Activated CD4-positive, alpha-beta memory T cell treated with anti-CD3 and anti-CD28 coated beads for 36 hours (primary cell): ENCODE measurements at places on chromosomes 3 and 15.

DNA sequence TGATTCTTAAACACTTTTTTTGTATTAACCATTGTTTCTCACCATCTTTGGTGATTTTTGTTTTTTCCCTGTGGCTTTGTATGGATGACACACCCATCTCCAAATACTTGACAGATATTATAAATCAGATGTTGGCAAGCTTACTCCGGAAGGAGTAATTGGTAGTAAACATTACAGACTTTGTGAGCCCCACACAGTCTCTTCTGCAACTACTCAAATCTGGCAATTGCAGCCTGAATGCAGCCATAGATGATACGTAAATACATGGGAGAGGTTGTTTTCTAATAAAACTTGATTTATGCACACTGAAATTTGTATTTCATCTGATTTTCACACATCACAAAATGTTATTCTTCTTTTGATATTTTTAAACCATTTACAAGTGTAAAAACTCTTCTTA lies 331.5 kb downstream of the ARPP21 start:
- no peak for DNase-seq

DNA sequence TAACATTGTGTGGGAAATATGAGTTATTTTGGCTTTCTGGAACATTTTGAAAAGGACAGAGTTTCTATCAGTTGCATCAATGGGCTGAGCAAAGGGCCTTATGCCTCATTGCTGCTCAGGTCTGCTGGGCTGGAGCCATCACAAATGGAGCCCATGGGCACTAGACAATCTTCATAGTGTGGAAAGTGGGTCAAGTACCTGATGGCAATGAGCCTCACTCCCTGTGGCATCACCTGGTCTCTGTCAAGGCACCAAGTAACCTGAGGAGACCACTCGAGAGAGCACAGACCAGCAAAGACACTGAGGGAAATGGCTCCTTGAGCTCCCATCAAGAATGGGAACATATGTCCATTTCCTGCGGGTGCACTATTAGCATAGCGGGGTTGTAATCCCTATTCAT lies 96.7 kb upstream of the PPP2R3A start:
- DNase-seq: no peak

GRCh38 chr3:149957361-149958125 lies 13.2 kb downstream of the PFN2 start:
- no peak for DNase-seq

DNA sequence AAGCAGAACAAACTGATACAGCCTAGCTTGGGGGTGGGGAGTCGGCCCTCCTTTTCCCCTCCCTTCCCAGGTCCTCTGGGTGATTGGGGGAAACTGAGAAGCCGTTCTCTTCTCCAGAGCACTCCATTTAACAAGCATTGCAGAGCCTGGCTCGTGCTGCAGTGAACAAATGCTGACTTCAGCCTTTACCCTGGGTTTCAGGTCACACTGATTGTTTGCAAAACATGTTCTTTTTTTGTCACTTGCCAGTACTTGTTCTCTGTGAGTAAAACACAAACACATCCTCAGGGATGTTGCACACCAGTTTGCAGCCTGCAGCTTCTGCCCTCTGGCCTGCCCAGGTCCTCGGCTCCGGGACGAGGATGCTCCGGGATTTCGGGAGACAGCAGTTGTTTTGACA lies 132.8 kb downstream of the PGPEP1L start:
- DNase-seq: no peak

DNA sequence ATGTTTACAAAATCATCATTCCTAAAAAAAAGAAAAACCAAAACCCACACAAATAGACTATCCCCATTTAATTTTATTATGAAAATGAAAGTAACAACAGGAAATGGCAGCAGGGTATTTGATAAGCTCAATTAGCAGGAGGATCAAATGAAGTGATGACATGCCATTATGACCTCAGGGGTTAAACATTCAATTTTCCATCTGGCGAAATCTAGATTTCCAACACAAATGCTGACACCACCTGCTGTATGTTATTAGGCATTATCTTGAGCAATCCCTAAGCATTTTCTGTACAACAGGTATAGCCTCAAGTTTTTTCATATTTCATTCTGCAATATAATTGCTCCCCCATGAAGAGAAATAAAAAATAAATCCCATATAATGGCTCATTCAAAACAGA lies 57.1 kb downstream of the SHQ1 start:
- no peak for DNase-seq

DNA sequence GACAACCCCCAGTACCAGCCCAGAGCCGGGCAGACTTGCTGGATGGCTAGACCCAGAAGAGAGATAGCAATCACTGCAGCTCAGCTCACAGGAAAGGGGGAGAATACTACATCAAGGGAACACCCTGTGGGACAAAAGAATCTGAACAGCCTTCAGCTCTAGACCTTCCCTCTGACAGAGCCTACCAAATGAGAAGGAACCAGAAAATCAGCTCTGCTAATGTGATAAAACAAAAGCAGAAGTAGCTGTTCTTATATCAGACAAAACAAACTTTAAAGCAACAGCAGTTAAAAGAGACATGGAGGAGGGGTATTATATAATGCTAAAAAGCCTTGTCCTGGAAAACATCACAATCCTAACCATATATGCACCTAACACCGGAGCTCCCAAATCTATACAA lies 283.3 kb downstream of the KLF13 start:
- DNase-seq: no peak

- DNase-seq: no peak
Observed at GRCh38 chr3:80408030-80408721, 640.4 kb upstream of the ROBO1 start.

GRCh38 chr3:117735481-117736101 lies 1026.0 kb downstream of the TUSC7 start:
- no peak for DNase-seq

DNA sequence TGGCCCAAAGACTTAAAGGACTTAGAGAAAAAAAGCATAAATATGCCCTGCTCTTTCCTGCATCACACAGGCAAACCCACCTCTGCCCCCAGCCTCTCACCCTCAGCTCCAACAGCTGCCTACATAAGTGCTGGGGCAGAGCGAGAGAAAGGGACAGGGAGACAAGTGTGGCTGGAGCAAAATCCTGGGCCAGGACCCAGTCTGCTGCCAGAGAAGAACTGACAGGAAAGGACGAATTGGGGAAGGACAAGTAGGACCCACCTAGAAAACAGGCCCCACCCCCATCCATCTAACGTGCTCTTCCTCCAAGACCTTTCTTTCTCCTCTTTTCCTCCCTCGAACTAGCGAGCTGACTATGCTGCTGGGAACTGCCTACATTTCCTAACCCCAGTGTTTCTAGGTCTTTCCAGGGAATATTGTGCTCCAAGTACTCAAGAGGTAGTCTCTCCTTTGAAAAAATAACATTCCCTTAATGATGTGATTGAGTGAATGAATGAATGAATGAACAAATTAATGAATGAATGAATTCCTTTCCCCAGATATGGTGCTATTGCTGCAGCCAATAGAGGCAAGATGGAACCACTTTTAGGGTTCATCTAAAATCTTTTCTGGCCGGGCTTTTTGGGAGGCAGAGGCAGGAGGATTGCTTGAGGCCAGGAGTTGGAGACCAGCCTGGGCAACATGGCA lies 18.4 kb downstream of the IGDCC4 start:
- DNase-seq: no peak

GRCh38 chr3:43094381-43094780 lies 11.5 kb downstream of the POMGNT2 start:
- DNase-seq: no peak

DNA sequence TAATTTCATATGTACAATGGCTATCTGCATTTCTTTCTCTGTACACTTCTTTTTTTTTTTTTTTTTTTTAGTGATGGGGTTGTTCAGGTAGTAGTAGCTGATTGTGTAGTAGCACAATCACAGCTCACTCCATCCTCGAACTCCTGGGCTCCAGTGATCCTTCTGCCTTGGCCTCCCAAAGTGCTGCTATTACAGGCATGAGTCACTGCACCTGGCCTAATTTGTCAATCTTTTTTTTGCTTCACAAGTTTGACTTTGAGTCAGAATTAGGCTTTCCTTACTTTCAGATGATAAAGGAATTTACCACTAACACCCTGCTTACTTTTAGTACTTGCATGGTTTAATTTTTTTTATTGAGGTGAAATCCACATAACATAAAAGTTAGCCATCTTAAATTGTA lies 28.0 kb downstream of the MAP1A start:
- DNase-seq: no peak

GRCh38 chr3:113844622-113845222 lies 6.1 kb downstream of the GRAMD1C start:
- no peak for DNase-seq

DNA sequence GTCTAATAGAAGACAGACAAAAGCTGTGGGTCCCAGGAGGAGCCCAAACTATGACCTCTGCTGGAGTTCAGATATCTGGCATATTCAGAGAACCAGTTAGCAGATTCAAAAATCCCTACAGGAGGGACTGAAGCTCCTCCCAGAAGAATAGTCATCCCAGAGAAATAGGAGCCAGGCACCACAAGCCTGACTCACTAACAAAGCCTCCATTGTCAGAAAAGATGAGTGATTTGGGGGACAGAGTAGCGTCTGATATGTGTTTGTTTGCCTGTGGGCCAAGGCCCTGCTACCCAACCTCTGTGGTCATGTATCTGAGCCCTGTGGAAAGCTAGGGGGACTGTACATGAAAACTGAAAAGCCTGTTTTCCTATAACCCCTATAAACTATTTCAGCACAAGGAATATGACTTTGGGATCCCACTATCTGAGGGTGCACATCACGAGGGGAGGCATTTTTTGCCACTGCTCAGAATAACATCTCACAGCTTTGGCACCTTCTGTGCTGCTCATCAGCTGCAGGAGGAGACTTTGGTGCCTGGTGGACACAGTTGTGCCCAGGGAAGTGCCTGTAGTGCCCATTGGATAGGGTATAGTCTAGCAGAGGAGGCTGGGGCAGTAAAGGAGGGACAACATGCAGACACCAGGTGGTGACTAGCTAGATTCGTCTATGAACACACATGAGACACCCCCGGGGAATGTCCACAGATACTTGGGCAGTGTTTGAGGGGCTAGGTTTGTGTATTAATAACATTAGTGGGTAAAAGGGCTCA lies 9.7 kb upstream of the LARP6 start:
- DNase-seq: no peak

GRCh38 chr3:143276592-143276991 lies 157.0 kb downstream of the CHST2 start:
- DNase-seq: no peak

DNA sequence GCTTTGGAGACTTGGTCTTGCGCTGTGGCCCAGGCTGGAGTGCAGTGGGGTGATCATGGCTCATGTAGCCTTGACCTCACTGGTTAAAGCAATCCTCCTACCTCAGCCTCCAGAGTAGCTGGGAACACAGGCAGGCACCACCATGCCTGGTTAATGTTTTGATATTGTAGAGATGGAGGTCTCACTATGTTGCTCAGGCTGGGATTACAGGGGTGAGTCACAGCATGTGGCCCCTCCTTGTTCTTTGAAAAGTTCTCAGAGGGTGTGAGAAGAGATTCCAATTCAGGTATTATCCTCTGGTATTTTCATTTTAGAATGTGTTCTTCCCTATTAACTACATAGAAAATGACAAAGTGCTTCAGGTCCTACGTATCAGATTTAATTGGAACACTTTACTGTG lies 51.9 kb upstream of the RPL32 start:
- DNase-seq: no peak

DNA sequence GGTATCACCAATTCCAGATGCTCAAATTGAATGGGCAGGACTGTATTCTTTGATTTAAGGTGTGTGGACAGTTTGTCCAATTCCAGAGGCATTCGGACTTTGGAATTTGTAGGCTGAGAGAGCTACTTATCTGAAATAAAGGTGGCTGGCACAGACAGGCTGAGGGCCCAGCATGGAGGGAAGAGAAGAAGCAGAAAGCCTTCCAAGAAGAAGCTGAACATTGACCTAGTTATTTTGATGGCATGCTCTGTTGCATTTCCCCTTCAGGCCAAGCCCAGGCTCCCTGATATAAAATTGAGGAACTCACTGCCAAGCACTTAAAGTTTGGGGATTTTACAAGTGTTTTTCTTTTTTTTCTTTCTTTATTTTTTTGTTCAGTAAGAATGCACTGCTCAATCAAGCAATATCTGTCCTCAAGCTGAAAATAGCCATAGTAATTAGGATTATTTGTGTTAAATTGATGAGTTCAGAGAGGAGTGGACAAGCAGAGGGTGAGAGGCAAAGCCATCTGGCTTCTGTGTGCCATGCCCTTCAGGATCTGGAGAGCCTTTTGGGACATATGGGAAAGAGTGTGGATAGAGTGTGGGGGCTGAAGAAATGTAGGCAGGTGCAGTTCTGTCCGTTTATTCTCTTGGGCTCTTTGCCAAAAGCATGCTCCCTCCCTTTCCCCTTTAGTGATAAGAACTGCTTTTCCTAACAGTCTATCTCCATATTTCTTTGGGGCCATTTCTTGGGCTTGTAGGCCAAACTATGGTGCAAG lies 148.9 kb downstream of the OXSM start:
- no peak for DNase-seq

DNA sequence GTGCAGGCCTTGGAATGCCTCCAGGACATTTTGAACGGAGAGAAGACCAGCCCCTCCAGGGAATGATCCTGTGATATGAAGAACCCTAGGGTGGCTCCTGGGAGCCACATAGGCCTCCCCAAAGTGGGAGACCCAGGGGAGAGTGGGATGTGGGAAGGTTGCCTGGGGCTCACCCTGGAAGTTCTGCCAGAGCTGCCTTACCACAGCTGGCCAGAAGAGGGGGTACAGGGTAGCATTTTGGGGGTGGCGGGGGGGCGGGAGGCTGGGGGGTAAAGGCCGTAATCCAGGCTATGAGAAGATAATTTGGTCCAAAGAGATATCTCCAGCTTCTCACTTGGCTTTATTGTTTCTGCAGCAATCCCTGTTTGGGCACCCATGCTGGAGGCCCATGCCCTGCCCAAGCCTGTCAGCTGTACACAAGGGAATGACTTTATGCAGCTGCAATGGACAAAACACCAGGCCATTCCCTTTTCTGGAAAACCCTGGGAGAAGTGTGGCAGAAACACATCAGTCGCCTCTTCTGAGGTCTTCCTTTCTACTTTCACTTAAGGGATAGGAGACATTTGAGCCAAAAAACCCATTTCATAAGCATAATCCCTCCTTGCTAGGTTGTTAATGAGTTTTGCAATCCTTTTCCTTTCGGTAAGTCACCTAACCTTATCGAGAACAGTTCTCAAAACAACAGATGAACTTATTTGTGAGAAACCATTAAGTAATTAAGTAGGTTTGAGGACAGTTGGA lies 11.0 kb upstream of the MUSTN1 start:
- DNase-seq: peak; percentile 15

- no peak for DNase-seq
Observed at GRCh38 chr3:192373032-192373431, 354.3 kb downstream of the FGF12 start.

DNA sequence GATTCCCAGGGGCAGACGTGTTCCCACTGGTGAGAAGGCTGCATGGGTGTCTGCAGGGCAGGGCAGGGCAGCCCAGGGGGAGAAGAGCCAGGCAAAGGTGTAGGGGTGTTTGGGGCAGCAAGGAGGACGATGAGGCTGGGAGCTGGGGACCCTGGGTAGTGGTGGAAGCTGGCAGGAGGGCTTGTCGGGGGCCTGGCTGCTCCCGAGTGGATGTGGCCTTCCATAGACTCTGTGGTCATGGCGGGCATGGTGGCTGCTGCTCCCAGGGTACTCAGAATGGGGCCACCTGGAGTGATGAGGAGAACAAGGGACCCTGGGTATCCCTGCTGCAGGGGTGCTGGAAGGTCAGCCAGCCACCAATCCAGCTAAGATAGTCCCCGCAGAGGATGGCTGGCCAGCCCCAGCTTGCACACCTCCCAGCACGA lies 107.5 kb downstream of the WNT7A start:
- no peak for DNase-seq
